ENCODE measurements at places on chromosomes 6 and 20.

GRCh38 chr6:57029213-57029612 lies 17.3 kb upstream of the KIAA1586 start:
- DNase-seq: no peak

DNA sequence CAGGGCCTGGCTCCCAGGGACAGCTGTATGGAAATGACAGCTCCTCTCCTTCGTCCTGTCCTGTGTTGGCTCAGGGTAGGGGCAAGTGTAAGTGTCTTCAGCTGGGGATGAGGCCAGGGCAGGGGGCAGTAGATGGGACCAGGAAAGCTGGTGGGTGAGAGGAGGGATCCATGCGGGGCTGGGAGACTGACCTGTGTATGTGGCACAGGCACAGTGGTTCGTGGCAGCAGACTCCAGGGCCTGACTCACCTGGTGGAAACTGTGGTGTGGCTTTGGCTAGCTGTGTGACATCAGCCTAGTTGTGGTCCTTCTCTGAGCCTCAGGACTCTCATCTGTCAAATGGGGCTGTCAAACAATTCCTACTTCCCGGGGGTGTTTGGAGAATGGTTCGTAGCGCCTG lies 13.7 kb upstream of the SCRT2 start:
- DNase-seq: no peak

DNA sequence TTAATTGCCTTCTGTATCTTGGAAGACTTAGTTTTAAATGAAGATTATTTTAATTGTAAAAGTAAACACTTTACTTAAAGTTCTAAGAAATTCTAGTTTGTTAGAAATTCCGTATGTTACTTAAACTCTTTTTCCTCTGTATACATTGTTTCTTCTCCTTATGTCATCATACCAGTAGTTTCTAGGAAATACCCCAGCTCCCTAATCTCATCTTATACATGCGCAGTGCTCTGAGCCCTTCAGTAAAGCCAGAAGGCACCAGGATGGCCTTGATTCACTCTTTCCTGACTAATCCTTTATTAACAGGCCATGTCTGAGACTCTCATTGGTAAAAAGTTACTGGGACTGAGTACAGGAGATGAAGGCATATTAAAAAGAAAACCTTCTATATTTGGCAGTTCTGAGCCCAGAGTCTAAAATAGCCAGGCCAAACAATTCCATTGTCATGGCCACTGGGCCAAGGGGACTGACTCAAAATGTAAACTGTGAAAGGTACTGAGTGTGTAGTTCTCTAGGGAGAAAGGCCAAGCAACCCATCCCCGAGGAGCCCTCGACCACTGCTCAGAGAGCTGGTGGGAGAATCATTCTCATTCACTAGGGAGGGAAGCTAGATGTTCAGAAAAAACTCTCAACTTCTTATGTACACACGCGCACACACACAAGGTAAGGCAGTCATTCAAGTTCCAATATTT lies 25.0 kb downstream of the SLC22A1 start:
- no peak for DNase-seq

DNA sequence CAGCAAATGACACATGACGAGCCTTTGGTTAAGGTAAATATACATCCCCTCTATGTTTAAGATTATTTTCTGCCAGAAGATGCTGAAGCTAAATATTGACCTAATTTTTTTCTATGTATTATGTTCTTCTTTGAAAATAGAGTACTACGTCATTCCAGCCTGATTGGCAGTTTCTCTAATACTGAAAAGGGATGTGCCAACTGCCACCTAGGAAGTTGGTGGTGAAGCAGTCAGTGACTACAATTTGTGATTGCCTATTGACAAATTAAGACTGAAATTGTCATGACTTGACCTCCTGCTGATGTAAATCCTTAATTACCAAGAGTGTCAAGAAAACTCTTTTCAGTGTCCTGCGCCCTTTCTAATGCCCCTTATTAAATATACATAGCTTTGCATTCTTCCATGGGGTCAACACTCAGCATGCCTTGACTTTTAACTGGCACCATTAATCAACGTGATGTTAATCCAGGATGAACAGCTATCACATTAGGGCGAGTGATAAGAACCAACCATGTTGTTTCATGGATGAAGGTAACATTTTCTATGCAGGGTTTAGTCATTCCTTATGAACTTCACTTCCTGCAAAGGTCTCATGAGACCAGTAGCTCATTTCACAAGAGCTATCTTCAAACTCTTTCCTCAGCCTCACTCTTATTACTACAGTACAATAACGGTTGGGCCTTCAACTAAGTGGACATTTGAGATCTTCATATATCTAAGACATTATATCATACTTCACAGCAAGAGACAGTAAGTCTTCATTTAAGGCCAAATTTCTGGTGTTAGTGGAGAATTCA lies 22.5 kb upstream of the SGK1 start:
- DNase-seq: no peak

GRCh38 chr20:11445161-11445560 lies 472.5 kb upstream of the BTBD3 start:
- no peak for DNase-seq

- DNase-seq: no peak
Measured at GRCh38 chr20:58256842-58257241, 28.4 kb upstream of the ANKRD60 start.

Measured in hematopoietic multipotent progenitor cell treated with erythropoietin and hydrocortisone succinate and interleukin-3 and kit ligand, for 15 days (in vitro differentiated cells).